ENCODE measurements at places on chromosomes 11 and 22.

DNA sequence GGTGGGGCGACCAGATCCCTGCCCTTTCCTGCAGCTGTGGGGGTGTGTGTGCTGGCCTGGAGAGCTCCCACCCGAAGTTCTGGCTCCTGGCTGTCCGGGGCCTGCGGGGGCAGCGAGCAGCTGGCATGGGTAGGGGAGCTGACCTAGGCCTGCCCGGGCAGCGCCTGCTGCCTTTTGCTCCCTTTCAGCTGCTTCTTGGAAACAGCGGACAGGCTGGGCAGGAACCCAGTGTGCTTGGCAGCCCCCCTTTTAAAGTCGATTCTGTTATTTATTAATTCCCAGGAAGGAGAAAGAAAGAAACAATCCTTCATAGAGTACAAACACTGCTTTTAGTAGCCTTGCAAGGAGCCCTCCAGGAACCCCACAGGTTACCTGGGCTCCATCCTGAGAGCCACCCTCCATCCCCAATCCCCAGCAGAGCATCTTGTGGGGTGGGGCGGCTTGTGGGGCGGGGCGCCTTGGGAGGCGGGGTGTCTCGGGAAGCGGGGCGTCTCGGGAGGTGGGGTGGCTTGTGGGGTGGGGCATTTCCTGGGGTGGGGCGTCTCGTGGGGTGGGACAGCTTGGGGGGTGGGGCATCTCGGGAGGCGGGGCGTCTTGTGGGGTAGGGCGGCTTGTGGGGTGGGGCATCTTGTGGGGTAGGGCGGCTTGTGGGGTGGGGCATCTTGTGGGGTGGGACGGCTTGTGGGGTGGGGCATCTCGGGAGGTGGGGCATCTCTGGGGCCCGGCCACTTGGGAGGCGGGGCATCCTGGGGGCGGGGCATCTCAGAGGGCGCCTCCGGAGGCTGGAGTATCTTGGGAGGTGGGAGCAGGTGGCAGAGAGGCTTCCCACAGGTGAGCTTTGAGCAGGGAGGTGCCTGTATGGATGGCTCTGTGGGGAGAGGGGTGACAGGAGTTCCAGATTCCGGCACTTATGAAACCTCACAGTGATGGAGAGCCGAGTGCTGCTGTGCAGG lies 7.0 kb downstream of the CD81 start:
- peak; percentile 31 for DNase-seq

GRCh38 chr11:86034710-86035109 lies 34.2 kb downstream of the PICALM start:
- DNase-seq = no peak

- DNase-seq = no peak
Observed at GRCh38 chr22:45867906-45868555, 108.9 kb downstream of the WNT7B start.

DNA sequence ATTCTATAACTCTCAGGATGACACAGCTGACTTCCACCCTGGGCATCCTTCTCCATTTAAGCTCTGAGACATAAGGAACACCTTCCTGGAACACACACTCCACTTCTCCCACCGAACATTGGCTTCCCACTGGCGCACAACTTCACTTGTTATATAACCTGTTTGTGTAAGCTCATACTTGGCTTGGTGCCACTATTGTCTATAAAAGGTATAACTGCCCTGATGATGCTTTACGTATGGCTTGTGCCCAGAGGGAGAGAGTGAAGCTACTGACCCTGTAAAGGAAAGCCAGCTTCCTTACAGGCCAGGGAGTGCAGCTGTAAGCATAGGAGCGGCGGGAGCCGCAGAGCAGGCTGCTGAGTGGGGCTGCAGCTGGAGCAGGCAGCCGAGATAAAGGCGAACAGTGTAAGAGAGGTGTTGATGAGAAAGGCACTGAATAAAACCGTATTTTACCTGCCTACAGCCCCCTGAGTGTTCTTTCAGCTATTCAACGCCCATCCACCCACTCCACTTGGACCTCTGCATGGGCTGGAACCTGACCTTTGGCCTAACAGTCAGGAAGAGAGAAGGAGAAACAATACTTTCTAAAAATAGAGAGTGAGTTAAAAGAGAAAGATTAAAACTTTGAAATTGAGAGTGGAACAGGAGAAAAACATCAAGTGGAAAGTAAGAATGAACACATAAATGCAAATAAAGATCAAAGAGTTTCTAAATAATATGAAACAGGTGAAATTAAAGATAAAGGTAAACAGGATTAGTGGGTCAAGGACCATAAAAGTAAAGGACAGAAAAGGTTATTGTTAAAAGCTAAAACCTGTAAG lies 252.1 kb upstream of the ARHGAP42 start:
- DNase-seq = no peak

DNA sequence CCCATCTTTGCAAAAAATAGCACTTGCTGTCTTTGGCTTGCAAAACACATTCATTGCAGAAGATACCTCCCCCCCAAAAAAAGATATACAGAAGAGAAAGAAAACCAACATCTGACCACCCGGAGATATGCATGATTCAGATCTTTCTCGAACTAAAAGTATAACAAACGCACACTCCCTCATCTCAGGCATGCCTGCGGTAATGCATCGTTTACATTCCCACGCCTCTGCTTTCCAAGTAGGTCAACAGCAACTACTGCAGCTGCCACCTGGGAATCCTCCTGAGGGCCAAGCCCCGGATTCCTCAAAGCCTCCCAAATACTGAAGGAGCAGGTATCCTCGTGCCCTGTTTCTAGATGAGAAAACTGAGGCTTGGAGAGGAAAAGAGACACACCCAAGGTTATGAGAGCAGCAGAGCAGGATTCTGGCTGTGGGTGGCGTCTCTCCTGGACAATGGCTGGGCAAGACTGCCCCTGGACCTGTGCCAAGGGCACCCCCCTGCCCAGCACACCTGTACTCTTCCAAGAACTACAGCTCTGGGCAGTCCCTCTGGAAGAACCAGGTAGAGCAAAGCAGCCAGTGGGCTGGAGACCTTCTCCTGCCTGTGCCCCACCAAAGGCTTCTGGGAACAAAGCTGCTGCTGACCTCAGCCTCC lies 38.1 kb downstream of the NUP50 start:
- no peak for DNase-seq

DNA sequence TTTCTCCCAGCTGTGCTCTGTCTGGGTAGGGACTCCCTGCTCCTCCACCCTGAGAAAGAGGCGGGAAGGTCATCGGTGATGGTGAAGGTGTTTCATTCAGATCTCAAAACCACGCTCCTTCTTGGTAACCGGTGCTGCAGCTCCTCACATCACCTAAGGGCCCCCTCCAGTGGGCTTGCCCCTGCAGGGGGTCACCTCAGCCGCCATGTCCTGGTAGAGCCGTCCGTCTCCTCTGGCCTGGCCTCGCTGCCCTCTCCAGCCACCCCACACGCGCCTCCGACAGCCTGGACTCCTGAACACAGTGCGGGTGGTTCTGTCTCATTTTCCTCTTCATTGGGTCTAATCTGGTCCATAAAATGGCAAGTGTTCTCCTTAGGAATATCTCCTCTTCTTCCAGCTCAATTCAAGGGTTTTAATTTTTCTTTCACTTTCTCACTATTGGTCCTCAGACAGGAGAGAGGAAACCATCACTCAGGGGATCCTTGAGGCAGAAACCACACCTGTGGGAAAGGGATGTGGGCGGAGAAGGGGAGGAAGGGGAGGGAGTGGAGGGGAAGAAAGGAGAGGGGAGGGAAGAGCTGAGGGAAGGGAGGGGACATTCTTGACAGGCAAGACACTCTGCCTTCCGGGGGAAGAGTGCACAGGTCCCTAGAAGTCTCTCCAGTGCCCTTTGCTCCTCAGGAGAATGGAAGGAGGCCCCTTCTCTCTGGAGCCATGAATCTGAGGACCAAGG lies 1338.4 kb downstream of the TBC1D22A start:
- no peak for DNase-seq

GRCh38 chr11:13721760-13722159 lies 53.3 kb downstream of the FAR1 start:
- DNase-seq = no peak

- DNase-seq = no peak
Observed at GRCh38 chr22:20648306-20648903, 125.5 kb upstream of the SERPIND1 start.

- DNase-seq = peak; percentile 78
Observed at GRCh38 chr11:68447015-68447801, 13.3 kb upstream of the PPP6R3 start.

- DNase-seq = no peak
Observed at GRCh38 chr11:3092603-3093141, 35.4 kb upstream of the CARS1 start.

DNA sequence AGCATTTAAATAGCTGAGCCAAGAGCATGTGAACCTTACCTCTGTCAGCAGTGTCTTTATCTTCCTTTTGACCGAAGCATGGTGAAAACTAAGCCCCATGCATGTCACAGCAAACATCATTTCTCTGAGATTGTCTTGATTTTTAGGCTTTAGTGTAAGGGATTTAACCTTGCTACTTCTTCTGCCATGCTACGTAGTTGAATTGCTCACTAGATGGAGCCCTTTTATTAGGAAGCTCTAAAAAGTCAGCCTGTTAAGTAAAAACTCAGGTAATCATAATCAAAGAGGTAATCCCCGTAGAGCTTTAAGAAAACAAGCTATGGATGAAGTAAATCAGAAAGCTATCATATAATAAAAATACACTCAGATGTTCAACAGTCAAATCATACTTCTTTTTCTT lies 149.5 kb downstream of the PGR start:
- DNase-seq = no peak

DNA sequence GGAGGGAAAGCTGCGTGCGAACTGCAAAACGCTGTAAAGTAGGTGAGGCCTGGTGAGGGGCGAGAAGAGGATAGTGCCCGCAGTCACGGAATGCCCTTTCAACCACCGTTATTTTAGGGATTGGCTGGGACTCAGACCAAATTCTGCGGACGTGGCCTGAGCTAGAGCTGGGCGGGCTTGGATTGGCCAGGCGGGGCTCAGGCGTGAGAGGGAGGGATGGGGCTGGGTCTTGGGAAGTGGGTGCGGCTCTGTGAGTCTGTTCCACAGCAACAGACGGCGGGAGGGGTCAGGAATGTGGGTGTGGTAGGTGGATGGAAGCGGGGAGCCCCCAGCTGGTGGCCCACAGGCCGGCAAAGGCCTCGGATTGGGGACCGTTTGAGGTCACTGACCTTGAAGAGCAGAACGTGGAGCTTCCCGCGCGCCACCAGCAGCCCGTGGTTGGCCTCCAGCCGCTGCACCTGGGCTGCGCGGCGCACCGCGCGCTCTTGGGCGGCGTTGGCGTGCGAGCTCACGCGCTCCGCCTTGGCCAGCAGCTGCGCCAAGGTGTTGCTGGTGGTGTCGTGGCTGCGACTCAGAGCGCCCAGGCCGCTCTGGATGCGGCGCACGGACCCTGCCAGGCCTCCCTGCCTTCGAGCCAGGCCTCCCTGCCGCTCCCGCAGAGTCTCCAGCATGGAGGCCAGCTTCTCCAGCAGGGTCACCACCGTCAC lies 444 bp downstream of the CAVIN3 start:
- no peak for DNase-seq

DNA sequence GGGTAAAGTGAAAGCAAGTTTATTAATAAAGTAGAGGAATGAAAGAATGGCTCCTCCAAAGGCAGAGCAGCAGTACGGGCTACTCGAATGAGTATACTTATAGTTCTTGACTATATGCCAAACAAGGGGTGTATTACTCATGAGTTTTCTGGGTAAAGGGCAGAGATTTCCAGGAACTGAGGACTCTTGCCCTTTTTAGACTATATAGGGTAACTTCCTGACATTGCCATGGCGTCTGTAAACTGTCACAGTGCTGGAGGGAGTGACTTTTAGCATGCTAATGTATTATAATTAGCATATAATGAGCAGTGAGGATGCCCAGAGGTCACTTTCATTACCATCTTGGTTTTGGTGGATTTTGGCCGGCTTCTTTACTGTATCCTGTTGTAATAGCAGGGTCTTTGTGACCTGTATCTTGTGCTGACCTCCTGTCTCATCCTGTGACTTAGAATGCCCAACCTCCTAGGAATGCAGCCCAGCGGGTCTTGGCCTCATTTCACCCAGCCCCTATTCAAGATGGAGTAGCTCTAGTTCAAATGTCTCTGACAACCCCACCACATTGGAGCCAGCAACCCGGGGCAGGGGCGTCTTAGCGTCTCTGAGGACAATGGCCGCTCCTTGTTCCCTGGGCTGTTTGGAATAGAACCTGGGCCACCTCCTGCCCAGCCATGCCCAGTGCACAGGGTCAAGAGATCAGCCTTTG lies 34.9 kb upstream of the CD82 start:
- DNase-seq = no peak

DNA sequence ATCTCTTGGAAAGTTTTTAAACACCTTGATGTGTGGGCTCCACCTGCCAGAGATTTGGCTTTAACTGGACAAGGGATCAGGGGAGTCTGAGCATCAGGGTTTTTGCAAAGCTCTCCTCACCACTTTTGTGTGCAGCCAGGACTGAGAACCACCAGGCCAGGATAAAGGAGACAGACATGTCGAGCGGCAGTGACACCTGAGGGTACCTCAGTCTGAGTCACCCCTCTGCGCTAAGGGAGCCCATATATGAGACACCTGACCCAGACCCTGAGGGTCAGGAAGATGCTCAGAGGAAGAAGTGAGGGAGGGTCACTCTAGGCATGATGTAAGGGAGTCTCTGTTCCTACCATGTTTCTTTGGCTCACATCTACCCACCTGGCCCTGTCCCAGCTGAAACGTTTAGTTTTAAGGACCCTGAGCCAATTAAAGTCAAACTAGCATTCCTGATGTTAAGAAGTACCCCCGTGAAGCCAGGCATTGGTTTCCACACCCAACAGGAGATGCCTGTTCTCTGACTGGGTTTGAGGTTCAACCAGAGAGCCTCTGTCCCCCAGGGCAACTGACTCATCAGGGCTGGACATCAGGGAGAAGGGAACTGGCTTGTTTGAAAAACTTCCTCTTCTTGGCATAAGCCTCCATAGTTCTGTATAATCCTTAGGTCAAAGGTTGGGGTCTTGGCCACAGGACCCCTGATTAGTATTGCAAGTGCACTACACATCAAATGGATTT lies 72.4 kb upstream of the BIRC3 start:
- DNase-seq = no peak

DNA sequence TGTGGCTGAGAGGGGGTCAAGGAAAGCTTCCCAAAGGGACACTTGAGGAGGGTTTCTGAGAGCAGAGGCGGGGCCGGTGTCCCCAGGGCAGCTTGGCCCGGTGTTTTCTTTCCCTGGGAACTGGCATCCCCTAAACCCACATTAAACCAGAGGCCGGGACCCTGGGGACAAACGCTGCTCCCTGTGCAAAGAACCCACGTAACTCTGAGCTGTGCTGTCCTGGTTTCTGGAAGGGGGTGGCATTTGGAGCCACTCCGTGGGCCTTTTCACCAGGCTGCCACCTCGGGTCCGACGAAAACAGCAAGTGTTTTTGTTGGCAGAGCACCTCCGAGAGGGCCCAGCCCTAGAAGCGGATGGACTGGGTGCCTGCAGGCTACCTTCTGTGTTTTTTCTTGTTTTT lies 100.2 kb upstream of the ANO1 start:
- DNase-seq = no peak

- no peak for DNase-seq
Observed at GRCh38 chr11:19891022-19891421, 178.4 kb downstream of the NAV2 start.

GRCh38 chr11:115505175-115505574 lies 960 bp upstream of the CADM1 start:
- no peak for DNase-seq

GRCh38 chr11:131095511-131096185 lies 179.4 kb upstream of the SNX19 start:
- no peak for DNase-seq

GRCh38 chr11:12359761-12360160 lies 17.6 kb upstream of the PARVA start:
- no peak for DNase-seq

GRCh38 chr11:72807792-72808191 lies 6.4 kb upstream of the ATG16L2 start:
- DNase-seq = no peak
